ENCODE measurements at places on chromosomes 7 and 10. TPM values are rescaled to one million over a fixed set of nuclear protein-coding genes. Genes with fewer than 3 reads are reported as not detected.

NCF1 gene
- total RNA-seq: 0.73 TPM

RPEL1 gene
- total RNA-seq: 0.10 TPM

ADIRF gene
- not detected for total RNA-seq

IL15RA gene
- 20.1 TPM for total RNA-seq

DNA sequence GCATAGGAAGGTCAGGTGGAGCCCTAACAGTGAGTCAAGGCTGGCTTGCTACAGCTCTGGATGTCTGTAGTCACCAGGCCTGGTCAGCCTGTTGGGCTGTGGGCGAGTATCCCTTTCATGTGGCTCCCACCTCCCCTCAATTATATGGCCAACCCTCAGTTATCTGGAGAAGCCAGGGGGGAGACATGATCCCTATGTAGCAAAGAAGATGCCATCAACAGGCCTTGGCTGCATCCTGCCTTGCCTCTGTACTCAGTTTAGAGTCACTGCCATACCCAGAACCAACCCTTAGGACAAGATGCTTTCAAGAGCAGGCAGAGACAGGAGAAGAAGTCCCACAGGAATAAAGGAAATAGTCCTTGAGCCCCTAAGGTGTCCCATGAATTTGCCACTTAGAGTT is 763.9 kb downstream of the GRID1 start:
- no peaks in the 10 kb centered on the region for H3K27me3 ChIP-seq
- H3K36me3 ChIP-seq: no peaks in the 10 kb centered on the region
- no peak overlapping the region for H3K4me3 ChIP-seq
- H3K4me1 ChIP-seq: peaks cover 14% of the 10 kb centered on the region
- no peak for DNase-seq
- no peak overlapping the region for H3K27ac ChIP-seq

DNA sequence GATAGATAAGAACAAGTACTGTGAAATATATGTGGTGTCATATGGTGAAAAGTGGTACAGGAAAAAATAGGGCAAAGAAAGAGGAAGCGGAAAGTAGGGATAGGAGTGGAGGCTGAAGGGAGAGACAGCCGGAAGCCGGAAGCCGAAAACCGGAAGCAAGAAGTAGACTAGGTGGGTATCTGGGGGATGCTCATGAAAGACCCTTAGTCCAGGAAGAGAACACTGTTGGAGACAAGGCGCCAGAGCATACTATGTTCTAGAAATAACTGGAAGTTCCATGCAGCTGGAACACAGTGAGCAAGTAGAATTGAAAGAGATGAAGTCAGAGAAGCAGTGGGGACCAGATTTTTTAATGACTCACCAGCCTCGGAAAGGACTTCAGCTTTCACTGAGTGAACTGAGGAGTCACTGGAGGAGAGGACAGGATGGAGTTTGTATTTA is 22.5 kb downstream of the ST8SIA6 start:
- DNase-seq: no peak
- peaks cover 41% of the 10 kb centered on the region for H3K4me1 ChIP-seq
- H3K4me3 ChIP-seq: no peak overlapping the region
- H3K27ac ChIP-seq: no peak overlapping the region

- H3K4me3 ChIP-seq: no peak overlapping the region
- no peaks in the 10 kb centered on the region for H3K27me3 ChIP-seq
- no peaks in the 10 kb centered on the region for H3K4me1 ChIP-seq
- DNase-seq: no peak
These were observed 39.6 kb upstream of the ZNF680 start for GRCh38 chr7:64602518-64602917.

- peak within 1 kb of the TSS; percentile 64 for H3K4me3 ChIP-seq
- DNase-seq: peak; percentile 71
- H3K36me3 ChIP-seq: no peaks in the 10 kb centered on the region
These were observed at the start of gene CH25H for GRCh38 chr10:89207181-89207800. Gene CH25H (minus strand): TSS chr10:89207317. CDS start chr10:89207292, 25 bp downstream.
